Smooth muscle cell of the umbilical artery (primary cell): ENCODE measurements at places on chromosomes 1 and 21. TPM values are rescaled to one million over a fixed set of nuclear protein-coding genes. Genes with fewer than 3 reads are reported as not detected.

The DNAH14 gene
- 26.1 and 27.2 TPM in 2 replicates for total RNA-seq

The BLACAT1 gene
- total RNA-seq, result not detected in 2 replicates

The CHRM3 gene
- total RNA-seq, result 0.59 and 2.8 TPM in 2 replicates

The IL12RB2 gene
- total RNA-seq, result not detected in 2 replicates

The RHCE gene
- total RNA-seq, result 1.2 and 1.8 TPM in 2 replicates

The GART gene
- 47.2 and 98.4 TPM in 2 replicates for total RNA-seq

The CAMK1G gene
- 4.2 and 13.1 TPM in 2 replicates for total RNA-seq

The SLC2A5 gene
- 2.4 and 12.5 TPM in 2 replicates for total RNA-seq

The ATPAF1 gene
- 44.8 and 51.4 TPM in 2 replicates for total RNA-seq

The CFAP74 gene
- total RNA-seq, result not detected in 2 replicates

The GJC2 gene
- 2.1 and 3.8 TPM in 2 replicates for total RNA-seq

The ERICH3 gene
- total RNA-seq, result 0.05 TPM in 1 of 2 replicates, not detected in the other

The SPATA21 gene
- not detected in 2 replicates for total RNA-seq

The CFHR2 gene
- not detected in 2 replicates for total RNA-seq

The LCE3D gene
- total RNA-seq, result not detected in 2 replicates
